ENCODE measurements at places on chromosomes 16 and 17. TPM values are rescaled to one million over a fixed set of nuclear protein-coding genes. Genes with fewer than 3 reads are reported as not detected.

GNAO1 gene
- 2.3 TPM for total RNA-seq

SLFN12L gene
- not detected for total RNA-seq

GRCh38 chr16:12220766-12221165 is 244.2 kb downstream of the SNX29 start:
- H3K27ac ChIP-seq = no peak overlapping the region
- H3K27me3 ChIP-seq = no peaks in the 10 kb centered on the region
- no peaks in the 10 kb centered on the region for H3K36me3 ChIP-seq

CD300LG gene
- not detected for total RNA-seq

DNA sequence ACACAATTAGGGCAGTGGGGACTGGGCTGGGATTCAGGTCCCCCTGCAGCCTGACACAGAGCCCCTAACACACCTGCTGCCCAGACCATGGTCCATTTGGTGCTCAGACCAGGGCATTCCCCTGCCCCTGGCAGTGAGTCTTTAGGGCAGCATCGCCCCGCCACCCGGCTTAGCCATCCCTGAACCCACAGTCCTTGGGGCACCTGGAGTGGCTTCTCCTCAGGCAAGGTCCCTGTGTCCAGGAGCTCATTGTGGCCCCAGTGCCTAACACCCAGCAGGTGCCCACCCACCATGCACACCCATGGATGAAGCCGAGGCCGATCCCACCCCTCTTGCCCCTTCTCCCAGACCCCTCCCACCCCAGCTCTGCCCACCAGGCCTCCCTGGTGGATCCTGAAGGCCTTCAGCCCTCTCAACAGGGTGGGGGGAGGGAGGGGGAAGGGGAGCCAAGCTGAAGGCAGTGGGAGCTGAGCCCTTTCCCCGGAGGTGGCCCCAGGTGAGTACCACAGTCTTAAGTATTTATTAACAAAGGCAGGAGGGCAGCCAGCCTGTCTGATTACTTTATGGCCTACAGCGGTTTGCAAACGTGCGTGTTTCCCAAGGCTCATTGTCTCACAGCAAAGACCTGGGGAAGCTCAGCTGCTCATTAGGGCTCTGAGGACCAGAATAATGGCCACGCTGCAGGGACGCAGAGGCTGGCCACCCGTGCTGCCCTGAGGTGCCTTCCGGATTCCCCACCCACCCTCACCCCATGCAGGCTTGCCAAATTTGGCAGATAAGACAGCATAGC is 38.5 kb downstream of the RBFOX3 start:
- DNase-seq = no peak
- H3K27me3 ChIP-seq = peaks cover 56% of the 10 kb centered on the region
- no peak overlapping the region for H3K4me3 ChIP-seq
- no peaks in the 10 kb centered on the region for H3K36me3 ChIP-seq

DNA sequence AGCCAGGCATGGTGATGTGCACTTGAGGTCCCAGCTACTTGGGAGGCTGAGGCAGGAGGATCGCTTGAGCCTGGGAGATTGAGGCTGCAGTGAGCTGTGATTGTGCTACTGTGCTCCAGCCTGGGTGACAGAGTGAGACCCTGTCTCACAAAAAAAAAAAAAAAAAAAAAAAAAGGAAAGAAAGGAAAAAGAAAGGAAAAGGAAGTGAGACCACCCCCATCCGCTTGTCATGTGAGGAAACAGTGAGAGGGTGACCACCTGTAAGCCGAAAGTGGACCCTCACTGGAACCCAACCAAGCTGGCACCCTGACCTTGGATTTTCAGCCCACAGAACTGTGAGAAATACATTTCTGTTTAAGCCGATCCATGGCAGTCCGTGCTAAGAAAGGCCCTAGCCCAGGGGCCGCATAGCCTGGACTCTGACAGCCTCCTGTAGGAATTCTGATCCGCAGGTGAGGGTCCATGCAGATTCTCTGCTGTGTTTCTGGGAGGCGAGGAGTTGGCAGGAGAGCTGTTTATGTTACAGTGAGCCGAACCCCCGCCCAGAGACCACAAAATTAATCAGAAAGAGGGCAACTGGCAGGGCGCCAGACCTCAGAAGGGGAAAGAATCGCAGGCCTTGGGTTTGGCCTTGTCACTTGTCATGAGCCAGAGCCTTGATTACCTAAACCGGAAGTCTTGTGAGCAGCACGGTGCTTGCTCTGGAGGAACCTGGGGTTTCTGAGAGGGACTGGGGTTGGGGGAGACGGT is 945 bp downstream of the SGSH start:
- H3K27me3 ChIP-seq = no peaks in the 10 kb centered on the region
- H3K27ac ChIP-seq = peak overlapping the region; percentile 55

CHST5 gene
- total RNA-seq = not detected

- peaks cover 11% of the 10 kb centered on the region for H3K4me1 ChIP-seq
- H3K36me3 ChIP-seq = no peaks in the 10 kb centered on the region
- H3K27ac ChIP-seq = no peak overlapping the region
- peaks cover 44% of the 10 kb centered on the region for H3K27me3 ChIP-seq
Observed at GRCh38 chr17:79740413-79740812, 9.7 kb downstream of the ENPP7 start.

DNA sequence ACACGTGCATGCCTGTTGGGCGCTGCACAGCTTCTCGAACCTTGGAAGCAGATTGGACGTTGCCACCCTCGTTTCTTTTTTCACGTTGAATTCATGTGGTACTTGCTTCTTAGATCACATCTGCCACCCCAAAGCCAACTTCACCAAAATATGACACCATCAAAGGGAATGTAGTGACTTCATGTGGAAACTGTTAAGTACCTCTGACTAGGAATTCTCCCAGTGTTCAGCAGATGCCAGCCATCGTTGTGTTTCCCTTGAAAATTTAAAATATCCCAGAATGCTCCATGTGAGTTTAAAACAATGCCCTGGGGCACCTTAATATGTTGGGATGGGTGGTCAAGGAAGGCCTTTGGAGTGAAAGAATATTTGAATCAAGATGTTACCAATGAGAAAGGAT is 22.6 kb upstream of the FAM20A start:
- H3K27me3 ChIP-seq = no peaks in the 10 kb centered on the region
- H3K4me3 ChIP-seq = no peak overlapping the region
- DNase-seq = no peak

GRCh38 chr17:45812102-45812501 is 28.0 kb downstream of the CRHR1 start:
- peaks cover 1% of the 10 kb centered on the region for H3K27me3 ChIP-seq
- DNase-seq = no peak
- no peak overlapping the region for H3K27ac ChIP-seq
- H3K36me3 ChIP-seq = no peaks in the 10 kb centered on the region
- no peak overlapping the region for H3K4me3 ChIP-seq

ATP6V0C gene
- total RNA-seq = 28.8 TPM

C17orf58 gene
- 11.3 TPM for total RNA-seq

- H3K27me3 ChIP-seq = no peaks in the 10 kb centered on the region
- no peak overlapping the region for H3K27ac ChIP-seq
- no peaks in the 10 kb centered on the region for H3K36me3 ChIP-seq
- H3K4me1 ChIP-seq = no peaks in the 10 kb centered on the region
Observed at GRCh38 chr16:71498031-71498430, 8.9 kb upstream of the ZNF19 start.

All from SJCRH30 (cell line).